ENCODE measurements at places on chromosomes 5 and 9. TPM values are rescaled to one million over a fixed set of nuclear protein-coding genes. Genes with fewer than 3 reads are reported as not detected.

The CORO2A gene
- 27.1 TPM for total RNA-seq

The CD72 gene
- 2.0 TPM for total RNA-seq

The SOX30 gene
- not detected for total RNA-seq

The EDIL3 gene
- total RNA-seq = 42.4 TPM

The TPPP gene
- 2.0 TPM for total RNA-seq

The TSSK1B gene
- 0.60 TPM for total RNA-seq

The HRH2 gene
- total RNA-seq = 2.5 TPM

The CCNJL gene
- total RNA-seq = 6.6 TPM

DNA sequence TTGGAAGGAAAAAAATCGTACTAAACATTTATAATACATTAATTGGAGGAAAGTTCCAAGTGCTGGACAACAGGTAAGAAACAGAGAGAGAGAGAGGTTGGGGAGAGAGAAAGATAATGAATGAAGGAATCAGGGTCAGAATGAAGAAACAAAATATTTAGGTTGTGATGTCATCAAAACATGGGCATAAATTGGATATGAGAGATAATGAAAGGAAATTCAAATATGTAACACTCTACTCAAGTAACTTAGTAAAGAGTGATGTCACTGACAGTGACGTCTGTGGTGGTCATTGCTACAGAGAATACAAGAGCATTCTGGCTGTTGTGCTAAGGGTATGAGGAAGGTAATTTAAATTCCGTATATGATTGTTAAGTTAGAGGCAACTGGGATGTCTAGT, 543.4 kb upstream of the COX7C start:
- no peak for DNase-seq

GRCh38 chr5:14706615-14707021, 42.1 kb downstream of the OTULIN start:
- no peak for DNase-seq

- DNase-seq = no peak
Observed at GRCh38 chr9:115386963-115387770, 269.2 kb upstream of the TNC start.

GRCh38 chr9:127561491-127562278, 50.4 kb upstream of the STXBP1 start:
- DNase-seq = peak; percentile 90

DNA sequence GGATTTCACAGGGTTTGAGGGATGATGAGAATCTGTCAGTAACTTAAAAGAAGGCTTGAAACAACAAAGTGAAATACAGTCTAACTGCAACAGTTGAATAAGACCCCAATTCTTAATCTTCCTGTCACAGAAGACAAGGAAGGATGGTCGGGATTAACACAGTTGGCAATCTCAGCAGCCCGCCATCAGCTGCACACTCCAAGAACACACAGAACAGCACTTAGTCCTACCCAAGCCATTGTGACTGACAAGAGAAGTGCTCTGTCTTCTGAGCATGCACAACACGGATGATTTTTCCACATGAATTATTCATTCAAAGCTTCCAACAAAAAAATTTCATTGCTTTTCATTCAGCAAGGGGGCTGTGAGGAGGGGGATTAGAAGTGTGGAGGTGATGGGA, 576.1 kb downstream of the TLE4 start:
- DNase-seq = no peak

GRCh38 chr9:78213712-78214111, 22.2 kb upstream of the CEP78 start:
- peak; percentile 47 for DNase-seq

GRCh38 chr9:71884005-71884404, 27.0 kb downstream of the ABHD17B start:
- DNase-seq = no peak

GRCh38 chr5:179819296-179820126, 1.2 kb upstream of the SQSTM1 start:
- DNase-seq = peak; percentile 88

GRCh38 chr5:111131356-111131755, 39.2 kb downstream of the WDR36 start:
- DNase-seq = no peak

DNA sequence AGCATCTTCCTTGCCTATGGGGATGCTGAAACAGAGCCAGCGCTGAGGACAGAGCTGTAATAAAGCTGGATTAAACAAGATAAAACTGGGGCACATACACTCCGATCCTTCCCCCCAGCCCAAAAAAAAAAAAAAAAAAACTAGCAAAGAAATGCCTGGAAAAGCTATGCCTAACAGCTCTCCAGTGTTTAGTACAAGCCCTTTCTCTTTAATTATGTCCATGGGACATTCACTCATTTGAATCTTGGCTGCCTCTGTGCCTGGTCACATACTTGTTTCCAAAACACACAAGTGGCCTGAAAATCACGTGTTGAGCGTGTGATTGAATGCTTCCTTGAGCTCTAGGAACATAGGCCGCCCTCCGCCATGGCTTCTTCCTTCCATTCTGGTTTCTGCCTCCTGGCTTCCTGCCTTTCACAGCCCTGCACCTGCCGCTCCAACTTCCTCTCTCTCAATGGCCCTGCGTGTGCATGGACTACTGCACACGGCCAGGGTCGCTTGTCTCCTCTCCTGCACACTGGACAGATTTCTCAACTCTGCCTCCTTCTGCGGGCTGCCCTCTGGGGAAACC, 111.0 kb upstream of the RETREG1 start:
- DNase-seq = no peak

- no peak for DNase-seq
Observed at GRCh38 chr9:17017931-17018491, 116.8 kb upstream of the CNTLN start.

GRCh38 chr5:28249771-28250415, 1211.5 kb upstream of the CDH9 start:
- DNase-seq = peak; percentile 3

- peak; percentile 56 for DNase-seq
Observed at GRCh38 chr5:73495772-73496335, 2.4 kb upstream of the BTF3 start.

DNA sequence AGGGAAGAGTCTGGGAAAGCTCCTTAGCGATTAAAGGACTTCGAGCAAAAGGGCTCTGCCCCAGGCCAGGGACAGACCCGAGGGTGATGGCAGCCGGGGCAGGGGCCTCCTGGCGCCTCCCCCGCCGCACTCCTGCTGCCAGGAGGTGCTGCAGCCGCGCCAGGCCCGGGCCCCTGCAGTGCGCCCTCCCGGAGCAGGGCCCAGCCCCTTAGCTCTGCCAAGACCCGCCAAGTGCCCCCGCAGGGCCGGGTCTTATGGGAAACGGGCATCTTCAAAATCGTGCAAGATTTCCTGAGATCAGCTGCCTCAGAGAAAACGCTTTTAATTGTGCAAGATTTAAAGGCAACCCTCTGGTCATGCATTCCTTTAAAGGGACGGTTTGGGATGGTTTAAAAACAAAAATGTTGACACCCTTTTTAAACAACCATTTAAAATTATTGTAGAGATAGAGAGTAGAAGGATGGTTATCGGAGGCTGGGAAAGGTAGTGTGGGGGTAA, 52.4 kb downstream of the CDC14B start:
- DNase-seq = no peak

GRCh38 chr5:113054899-113055298, 78.3 kb downstream of the DCP2 start:
- no peak for DNase-seq

DNA sequence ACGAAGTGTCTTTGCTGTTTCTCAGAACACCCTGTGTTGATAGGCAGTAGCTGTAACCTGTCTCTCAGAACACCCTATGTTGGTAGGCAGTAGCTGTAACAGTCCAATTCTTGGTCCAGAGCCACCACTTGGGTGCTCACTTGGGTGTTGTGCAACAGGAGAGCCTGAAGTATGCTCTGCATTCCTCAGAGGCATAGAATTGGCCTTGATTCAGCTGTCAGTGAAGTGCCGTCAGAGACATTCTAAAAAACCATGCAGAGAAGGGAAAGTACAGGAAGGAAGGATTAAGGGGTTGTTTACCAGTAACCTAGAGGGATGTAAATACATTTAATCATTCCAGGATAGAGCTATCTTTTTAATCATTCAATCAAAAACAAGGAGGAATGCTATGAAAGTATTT, 231.2 kb downstream of the ARRDC3 start:
- DNase-seq = peak; percentile 62

- no peak for DNase-seq
Observed at GRCh38 chr5:151257731-151258181, 4.8 kb downstream of the GM2A start.

DNA sequence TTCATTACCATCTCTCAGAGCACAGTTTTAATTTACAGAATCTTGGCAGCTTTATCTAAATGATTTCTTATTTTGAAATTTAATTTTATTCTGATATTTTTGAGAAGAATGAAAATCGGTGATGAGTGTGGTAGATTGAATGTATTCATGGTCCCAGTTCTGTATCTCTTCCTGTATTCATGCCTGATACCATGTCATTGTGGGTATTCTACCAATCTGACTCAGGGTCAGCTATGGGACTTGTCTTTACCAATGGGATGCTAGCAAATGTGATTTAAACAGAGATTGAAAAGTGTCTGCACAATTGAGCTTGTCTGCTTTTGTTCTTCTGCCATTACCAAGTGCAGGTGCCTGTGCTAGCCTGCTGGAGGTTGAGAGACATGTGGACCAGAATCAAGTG, 17.8 kb upstream of the ZNF618 start:
- no peak for DNase-seq

DNA sequence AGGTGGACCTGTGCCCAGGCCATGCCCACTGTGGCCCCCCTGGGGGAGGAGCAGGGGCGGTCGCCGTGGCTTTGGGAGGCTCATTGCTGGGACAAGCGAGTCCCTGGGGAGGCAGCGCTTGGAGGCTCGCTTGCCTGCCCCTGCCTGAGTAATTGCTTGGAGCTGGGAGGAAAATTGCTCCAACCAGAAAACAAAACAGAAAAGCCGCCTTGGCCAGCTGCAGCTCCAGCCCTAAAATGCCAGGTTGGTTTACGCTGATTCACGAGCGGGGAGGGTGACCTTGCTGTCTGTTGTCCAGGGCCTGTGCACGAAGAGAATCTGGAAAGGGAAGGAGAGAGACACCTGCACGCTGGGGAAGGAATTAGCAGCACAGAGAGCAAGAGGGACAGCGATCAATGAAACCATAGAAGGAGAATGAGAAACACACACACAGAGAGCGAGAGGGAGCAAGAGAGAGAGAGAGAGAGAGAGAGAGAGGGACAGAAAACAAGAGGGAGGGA, 25.3 kb downstream of the NTNG2 start:
- DNase-seq = no peak

DNA sequence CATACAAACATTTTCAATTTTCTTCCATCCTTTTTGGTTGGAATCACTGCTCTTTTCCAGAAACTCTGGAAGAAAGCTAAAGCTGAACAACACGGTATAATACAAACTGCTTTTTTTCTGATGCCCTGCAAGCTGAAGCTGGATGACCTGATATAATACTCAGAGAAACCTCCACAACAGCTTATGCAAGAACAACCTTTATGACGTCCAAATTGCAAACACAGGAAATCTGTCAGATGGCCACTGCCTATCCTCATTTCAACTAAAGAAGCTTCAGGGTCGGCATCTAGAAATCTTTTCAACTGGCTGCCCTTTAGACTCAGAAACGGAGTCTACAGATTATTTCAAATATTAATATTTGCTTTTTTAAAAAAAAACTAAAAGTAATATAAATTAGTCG, 106.5 kb upstream of the PRDM9 start:
- no peak for DNase-seq
